Mesothelial cell of epicardium (in vitro differentiated cells): ENCODE measurements at places on chromosomes 2 and 18.
A peak's percentile ranks its signal among the peaks of the same experiment; 100 is the strongest.

DNA sequence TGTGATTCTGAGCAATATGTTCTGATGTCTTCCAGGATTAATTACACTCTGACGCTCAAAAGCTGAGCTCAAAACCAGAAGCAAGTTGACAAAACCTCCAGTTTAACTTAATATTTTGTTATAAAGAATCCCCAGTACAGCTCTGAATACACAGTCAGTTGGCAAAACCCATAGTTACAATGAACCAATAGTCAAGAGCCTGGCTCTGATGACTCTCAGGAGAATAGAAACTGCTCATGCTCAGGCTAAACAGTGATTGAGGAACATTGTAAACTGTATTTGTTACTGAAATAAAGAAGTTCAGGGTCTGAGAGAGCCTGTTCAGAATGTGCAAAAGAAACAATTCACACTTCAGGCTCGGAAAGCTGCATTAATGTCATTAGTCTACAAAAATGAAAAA is 1565.9 kb downstream of the SUCLG1 start:
- no peak for DNase-seq

DNA sequence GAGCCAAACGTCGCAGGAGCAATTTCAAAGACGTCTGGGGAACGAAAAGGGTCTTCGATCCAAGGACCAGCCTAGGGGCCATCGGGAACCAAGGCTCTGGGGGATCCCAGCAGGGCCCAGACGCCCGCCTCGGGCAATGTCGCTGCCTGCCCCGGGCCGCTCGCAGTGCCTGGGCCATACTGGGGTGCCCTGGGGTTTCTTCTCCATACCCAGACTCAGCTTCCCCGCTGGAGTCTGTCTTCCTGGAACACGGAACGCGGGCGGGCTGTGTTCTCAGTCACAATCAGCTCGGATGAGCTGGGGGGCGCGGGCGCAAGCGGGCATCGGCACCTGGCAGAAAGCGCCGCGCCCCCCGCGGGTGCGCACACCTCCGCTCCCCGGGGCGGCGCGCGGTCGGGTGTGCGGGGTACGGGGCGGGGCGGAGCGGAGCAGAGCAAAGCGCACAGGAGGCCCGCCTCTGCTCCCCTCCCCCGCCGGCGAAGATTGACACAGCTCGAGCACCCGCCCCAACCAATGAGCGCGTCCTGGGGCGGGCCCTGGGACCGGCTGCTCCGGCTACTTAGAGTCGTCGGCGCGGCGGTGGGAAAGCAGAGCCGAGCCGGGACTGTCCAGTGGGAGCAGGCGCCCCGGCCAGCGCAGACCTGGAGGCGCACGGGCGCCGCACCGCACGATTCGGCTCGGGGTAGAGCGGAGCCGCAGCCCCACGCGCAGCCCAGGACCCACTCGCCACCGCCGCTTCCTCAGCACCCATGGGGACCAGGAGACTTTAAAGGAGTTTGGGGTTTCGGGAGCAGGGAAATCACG is at the start of gene LRATD1:
LRATD1 (plus strand) TSS at position 585 of the 804 bp plus-strand sequence. CDS start 1,263 bp downstream, outside the sequence.
- peak; percentile 91 for DNase-seq

DNA sequence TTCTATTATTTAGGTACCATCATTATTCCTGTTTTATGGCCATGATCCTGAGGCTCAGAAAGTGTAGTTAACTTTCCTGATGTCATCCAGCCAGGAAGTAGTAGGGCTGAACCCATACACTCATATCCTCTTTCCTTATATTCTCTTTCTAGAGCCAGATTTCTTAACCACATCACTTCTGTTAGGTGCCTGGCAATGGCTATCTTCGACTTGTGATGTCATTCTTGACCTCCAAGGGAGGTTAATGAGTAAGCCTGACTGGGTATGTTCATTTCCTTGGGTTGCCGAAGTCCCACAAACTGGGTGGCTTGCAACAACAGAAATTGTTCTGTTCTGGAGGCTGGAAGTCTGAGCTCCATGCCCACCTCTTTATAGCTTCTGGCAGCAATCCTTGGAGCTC is 43.4 kb downstream of the ITGB6 start:
- no peak for DNase-seq

GRCh38 chr2:223010641-223011040 is 41.3 kb upstream of the KCNE4 start:
- DNase-seq, result no peak

GRCh38 chr2:205766779-205767359 is 84.6 kb downstream of the NRP2 start:
- no peak for DNase-seq

GRCh38 chr2:237869343-237870102 is 10.1 kb downstream of the RAMP1 start:
- no peak for DNase-seq

- DNase-seq, result peak; percentile 42
Observed at GRCh38 chr2:204483608-204484081, 61.6 kb upstream of the PARD3B start.

- DNase-seq, result no peak
Observed at GRCh38 chr2:112055730-112056625, 909 bp downstream of the TMEM87B start.

- no peak for DNase-seq
Observed at GRCh38 chr2:133241224-133241571, 327.1 kb downstream of the NCKAP5 start.

GRCh38 chr2:120807751-120808150 is 72.1 kb downstream of the GLI2 start:
- DNase-seq, result no peak

DNA sequence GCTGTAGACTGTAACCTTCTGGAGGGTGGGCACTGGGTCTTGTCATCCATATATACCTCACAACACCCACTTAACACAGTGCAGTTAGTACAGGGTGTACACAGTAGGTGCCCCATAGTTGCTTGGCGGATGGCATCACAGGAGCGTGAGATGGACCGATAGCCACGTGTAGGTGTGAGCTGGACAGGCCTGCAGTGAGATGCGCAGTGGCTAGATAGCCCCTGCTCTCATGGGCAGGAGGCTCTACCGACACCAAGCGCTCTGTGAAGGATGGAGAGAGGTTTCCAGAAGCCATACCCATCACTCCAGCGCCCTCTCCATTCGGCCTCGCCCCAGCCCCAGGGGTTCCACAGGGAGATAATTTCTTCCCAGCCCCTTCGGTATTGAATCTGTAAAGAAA is 49.5 kb downstream of the CAPN13 start:
- no peak for DNase-seq

GRCh38 chr18:623761-624620 is 27.2 kb downstream of the CLUL1 start:
- peak; percentile 69 for DNase-seq

DNA sequence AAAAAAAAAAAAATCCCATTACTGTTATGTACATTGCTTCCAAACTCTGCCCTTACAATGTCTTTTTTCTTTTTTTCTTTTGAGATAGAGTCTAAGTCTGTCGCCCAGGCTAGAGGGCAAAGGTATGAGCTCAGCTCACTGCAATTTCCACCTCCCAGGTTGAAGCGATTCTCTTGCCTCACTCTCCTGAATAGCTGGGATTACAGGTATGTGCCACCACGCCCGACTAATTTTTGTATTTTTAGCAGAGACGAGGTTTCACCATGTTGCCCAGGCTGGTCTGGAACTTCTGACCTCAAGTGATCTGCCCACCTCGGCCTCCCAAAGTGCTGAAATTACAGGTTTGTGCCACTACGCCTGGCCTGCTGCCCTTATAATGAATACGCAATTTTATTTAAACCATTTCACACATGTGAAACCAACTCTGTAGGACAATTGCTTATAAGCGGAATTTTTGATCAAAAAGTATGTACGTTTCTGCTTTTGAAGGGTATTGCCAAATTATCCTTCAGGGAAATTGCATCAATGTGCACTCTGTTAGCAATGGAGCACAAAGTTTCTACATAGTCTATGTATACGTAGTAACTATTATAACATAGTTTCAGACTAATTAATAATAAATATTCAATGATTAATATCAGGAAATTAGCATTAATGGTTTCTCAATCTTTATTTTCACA is 55.7 kb upstream of the ACTR3 start:
- no peak for DNase-seq

GRCh38 chr18:12007063-12007462 is 25.8 kb downstream of the IMPA2 start:
- DNase-seq, result no peak

- no peak for DNase-seq
Observed at GRCh38 chr2:133711806-133712205, 143.5 kb upstream of the NCKAP5 start.

GRCh38 chr18:51569153-51569552 is 371.7 kb upstream of the MEX3C start:
- DNase-seq, result no peak

DNA sequence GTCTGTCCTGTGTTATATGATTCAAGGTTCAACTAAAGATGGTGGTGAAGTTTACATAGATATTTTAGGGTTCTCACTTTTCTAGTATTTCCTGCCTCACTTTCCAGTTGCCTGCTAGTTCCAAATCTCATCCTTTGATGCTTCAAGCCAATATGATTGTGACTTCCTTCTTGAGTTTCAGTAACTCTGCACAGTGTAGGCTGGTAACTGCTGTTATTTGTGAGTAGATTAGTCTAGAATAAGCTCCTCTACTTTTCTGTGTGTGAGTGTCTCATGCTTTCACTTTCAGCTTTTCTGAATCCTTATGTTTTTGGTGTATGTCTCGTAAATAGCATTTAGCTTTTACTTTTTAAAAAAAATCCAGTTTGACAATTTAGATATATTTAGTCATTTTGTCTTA is 42.6 kb downstream of the GALNT1 start:
- DNase-seq, result no peak

DNA sequence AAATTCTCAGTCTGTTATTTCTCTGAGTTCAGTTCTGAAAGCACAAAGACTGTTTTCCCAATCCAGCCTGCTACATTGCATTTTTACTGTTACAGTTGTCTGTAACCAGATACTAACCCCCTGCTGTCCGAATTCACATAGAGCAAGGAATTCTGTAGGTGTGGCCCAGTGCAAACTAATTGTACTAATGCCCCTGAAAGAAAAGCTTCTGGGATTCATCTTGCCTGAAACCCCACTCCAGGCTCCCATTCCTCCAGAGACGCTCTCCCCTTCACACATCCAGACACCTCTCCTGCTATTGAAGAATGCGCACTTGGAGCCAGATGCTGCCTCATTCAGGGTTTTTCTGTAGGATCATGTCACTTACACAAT is 127.0 kb downstream of the TTC32 start:
- DNase-seq, result no peak

DNA sequence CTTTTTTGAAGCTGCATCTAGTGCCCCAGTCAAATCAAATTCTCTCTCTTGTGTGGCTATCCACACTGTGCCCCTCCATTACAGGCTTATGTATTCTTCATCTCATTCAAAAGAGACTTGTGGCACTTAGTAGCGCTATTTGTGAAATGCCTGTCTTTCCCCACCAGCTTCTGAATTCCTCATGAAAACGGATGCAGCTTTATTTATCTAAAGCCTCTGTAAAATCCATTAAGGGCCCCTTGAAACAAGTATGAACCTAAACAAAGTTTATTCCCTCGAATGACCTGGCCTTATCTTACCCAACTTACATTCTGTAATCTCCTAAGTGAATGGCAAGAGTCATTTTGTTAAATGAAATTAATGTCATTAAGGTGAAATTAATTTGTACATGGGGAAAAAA is 417.4 kb upstream of the PIK3C3 start:
- DNase-seq, result no peak

- no peak for DNase-seq
Observed at GRCh38 chr18:11714244-11714918, 25.3 kb downstream of the GNAL start.
